ENCODE measurements at places on chromosomes 16 and 17.

- DNase-seq, result no peak
Observed at GRCh38 chr17:11264183-11264871, 23.3 kb downstream of the SHISA6 start.

- no peak for DNase-seq
Observed at GRCh38 chr17:44093231-44093900, 22.8 kb downstream of the G6PC3 start.

DNA sequence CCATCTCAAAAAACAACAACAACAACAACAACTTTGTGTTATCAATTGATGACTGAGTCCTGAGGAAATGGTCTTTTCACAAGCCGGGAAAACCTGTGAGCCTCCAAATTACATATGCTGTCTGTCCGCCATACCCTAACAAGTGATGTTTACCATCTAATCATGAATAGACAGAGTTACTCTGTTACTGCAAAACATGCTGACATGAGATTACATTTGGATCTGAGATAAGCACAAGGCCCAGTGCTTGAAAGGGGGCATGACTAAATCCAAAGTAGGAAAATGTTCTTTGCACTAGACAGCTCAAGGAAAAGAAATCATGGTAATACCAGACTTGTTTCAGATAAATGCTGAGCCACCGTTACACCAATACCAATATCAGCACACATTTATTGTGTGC, 8.6 kb upstream of the ATXN1L start:
- no peak for DNase-seq

GRCh38 chr17:21082001-21082436, 39.2 kb upstream of the USP22 start:
- DNase-seq, result no peak

DNA sequence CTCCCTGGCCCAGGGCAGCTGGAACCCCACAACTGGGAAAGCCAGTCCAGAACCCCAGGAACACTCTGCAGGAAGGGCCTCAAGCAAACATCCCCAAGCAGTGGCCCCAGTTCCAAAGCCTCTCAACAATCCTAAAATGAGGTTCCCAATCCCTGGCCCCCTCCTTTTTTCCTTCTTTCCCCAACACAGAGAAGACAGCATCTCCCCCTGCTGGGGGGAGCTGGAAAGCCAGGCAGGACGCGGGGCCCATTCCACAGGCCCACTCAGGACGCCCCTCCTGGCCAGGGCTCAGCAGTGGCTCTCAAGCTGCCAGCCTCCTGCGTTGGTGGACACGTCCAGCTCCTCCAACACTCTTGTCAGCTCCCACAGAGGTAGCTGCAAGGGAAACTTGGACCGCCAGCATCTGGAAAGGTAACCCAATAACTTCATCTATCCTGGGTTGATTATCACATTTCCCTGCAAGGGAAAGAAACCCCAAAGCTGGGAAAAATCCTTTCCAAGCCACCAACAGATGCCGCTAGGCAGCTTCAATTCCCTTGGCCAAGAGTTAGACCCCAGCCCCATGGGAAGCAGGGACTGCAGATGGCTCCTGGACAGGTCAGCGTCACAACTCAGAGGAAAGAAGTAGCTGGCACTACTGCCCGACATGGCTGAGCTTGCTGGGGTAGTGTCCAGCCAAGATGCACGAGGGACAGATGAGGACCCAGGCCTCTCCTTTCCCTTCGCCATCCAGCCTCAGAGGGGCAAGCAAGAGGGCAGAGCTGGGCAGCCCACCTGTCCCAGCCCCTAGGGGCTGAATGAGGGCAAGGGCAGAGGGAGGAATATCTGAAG, 7.6 kb downstream of the HDAC5 start:
- DNase-seq, result no peak

DNA sequence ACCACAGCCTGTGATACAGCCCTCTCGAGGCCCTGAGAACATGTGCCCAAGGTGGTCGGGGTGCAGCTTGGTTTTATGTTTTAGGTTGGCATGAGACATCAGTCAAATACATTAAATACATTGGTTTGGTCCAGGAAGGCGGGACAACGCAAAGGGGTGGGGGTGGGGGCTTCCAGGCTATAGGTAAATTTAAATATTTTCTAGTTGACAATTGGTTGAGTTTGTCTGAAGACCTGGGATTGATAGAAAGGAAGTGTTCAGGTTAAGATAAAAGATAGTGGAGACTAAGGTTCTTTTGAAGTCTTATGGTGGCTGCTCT, 1.2 kb upstream of the ZKSCAN2 start:
- DNase-seq, result no peak

DNA sequence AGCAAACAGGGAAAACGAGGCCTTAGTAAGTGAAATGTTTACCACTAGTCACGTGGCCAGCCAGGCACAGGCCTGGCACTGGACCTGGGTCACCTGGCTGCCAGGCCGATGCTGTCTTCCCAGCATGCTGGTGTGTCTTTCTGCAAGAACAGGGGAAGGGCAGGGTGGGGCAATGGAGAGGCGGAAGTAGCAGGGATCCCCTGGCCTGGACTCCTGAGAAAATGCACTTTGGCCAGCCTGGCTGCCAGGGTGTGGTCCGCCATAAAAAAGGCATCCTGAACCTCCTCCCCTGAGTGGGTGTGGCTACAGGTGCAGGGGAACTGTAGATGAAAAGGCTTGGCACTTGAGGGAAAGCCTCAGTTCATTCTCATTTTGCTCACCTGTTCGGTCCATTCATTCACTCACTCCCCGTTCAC, 1.0 kb upstream of the ANKRD40CL start:
- peak; percentile 62 for DNase-seq

GRCh38 chr16:47574091-47575054, 113.2 kb downstream of the PHKB start:
- no peak for DNase-seq

DNA sequence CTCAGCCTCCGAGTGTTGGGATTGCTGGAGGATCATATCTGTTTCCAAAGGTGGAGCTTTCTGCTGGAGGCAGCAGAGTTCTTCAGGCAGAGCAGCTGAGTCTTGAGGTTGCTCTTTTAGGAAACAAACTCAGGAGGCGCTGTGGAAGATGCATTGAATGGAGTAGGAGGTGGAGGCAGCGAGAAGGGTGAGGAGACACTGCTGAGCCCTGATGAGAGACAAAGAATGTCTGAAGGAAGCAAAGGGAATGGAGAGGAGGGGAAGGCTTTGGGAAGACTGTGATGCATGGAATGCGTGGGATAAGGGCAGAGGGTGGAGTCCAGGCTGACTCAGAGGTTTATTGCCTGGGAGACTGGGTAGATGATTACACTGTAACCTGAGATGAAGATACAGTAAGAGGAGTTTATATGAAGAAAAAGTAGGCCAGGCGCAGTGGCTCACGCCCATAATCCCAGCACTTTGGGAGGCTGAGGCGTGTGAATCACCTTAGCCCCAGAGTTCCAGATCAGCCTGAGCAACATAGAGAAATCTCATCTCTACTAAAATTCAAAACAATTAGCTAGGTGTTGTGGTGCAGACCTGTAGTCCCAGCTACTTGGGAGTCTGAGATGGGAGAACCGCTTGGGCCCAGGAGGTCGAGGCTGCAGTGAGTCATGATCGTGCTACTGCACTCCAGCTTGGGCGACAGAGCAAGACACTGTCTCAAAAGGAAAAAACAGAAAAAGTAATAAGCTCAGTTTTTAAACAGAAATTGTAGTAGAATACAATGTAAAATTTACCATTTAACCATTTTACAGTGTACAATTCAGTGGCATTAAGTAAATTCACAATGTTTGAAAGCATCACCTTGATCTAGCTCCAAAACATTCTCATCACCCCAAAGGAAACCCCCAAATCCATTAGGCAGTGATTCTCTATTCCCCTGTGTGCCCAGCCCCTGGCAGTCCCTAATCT, 17.8 kb upstream of the TMEM219 start:
- DNase-seq, result no peak

GRCh38 chr17:36755586-36755985, 154.2 kb downstream of the MRM1 start:
- peak; percentile 48 for DNase-seq

- no peak for DNase-seq
Observed at GRCh38 chr16:79672524-79672923, 72.0 kb upstream of the MAF start.

DNA sequence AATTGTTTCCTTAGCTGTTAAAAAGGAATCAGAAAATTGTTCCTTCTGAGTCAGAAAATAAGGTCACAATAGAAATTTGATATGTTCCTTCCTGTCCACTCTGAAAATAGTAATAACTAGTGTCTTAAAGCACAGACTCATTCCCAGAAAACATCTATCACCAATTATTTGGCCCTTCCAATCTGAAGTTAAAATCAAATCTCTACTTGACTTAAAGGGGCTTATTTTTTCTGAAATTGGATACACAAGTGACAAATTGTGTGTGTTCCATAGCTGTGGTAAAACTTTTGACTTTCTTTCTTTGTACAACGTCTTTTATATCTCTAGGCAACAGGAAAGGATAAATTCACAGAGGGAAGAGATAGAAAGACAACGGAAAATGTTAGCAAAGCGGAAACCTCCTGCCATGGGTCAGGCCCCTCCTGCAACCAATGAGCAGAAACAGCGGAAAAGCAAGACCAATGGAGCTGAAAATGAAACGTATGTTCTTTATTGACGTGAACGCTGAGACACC, 54.5 kb upstream of the MRC2 start:
- DNase-seq, result no peak

GRCh38 chr17:38601539-38602351, 4.0 kb downstream of the SRCIN1 start:
- DNase-seq, result no peak

GRCh38 chr16:87946596-87947347, 4.5 kb upstream of the BANP start:
- DNase-seq, result no peak

- DNase-seq, result no peak
Observed at GRCh38 chr17:41864498-41864835, 756 bp downstream of the KLHL11 start.

All from spleen (tissue), 13 donors.